ENCODE measurements at places on chromosomes 7 and 10.
A peak's percentile ranks its signal among the peaks of the same experiment; 100 is the strongest.

DNA sequence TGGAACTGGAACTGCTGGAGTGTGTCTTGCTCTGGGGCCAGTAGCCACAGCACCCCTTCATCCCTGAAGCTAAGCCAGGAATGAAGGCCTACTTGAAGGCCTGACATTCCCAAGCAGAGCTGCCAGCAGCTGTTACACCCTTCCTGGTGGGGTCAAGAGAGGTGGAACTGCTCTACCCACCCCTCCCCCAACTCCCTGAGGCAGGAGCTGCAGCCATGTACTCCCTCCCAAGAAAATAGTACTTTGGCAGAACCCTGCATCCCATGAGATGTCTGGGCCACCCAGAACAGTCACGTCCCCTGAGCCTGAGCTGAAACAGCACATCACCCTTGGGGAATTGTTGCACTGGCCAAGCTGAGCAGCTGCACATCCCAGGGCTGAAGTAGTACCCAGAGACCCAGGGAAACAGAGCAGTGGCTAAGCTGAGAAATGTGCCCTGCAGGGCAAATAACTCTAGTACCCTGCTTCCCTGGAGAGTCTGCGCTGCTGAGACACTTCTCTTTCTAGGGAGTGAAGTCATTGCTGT is 63.4 kb upstream of the PLA2G12B start:
- no peak for DNase-seq

DNA sequence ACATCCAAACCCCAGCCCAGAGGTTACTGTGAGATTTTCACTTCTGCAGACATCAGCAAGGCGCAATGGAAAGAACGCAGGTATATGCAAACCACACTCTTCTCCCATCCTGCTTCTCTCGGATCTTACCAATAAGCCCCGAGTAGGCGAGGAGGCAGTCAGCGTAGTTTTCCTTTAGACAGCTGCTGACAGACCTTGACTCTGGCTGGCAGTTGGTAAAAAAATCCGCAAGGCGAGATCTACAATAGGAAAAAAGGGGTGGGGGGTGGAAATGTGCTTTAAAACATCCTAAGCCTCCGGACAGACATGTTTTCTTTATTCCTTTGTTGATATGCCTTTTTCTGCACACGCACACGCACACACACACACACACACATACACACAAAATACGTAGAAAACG is 176.5 kb downstream of the GFRA1 start:
- no peak for DNase-seq

DNA sequence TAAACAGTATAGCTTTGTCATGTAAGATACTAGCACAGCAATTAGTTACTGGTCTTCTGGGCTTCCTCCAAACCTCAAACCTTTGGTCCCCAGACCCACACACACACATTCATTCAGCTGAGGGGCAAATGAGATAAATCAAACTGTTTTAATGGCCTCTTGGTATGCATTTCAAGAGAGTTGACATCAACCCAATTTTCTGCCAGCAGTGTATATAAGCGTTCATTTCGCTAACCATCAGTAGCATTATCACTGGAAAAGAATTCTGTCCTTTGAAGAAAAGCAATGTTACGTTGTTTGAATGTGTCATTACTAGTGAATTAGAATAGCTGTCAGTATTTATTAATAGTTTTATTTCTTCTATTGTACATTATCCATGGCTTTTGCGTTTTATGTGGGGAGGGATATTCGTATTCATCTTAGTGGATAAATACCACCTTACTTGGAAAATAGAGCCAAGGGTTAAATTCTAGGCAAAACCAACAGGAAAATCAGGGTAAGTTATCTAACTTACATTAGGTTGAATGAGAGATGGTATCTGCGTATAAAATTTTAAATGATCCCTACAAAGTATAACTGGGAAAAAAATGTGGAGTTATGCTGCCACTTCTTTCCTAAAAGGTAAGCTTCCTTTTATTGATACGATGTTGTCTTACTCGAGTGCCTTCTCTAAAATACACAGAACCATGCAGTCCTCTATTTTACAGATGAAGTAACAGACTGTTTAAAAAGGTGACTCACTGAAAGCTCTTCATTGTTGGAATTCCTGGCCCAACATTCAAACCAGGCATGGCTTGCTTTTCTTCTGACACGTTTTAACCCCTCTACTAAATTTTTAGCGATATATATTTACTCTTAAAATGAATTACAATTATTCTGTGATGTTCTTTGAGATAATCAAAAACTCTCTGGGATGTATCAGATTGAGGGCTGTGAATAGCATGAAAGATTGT is 2.0 kb upstream of the ZMYND11 start:
- peak; percentile 89 for DNase-seq

GRCh38 chr7:51273360-51273759 is 43.2 kb downstream of the COBL start:
- DNase-seq = no peak

DNA sequence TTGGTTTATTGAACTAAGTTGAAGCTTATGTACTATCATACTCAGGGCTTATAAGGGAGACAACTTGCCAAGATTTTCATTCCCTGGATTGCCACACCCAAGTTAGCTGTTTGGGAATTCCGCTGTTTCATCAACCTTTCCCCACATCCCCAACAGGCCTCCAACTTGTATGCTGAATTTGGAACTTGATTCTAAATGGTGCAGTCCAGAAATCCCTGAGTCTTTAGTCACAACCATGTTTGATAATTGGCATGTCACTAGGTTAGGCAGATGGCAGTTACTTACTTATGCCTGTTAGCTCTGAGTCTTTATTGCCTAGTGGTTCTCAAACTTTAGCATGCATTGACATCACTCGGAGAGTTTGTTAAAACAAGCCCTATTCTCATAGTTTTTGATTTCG is 135.4 kb upstream of the PRPS1L1 start:
- peak; percentile 2 for DNase-seq

DNA sequence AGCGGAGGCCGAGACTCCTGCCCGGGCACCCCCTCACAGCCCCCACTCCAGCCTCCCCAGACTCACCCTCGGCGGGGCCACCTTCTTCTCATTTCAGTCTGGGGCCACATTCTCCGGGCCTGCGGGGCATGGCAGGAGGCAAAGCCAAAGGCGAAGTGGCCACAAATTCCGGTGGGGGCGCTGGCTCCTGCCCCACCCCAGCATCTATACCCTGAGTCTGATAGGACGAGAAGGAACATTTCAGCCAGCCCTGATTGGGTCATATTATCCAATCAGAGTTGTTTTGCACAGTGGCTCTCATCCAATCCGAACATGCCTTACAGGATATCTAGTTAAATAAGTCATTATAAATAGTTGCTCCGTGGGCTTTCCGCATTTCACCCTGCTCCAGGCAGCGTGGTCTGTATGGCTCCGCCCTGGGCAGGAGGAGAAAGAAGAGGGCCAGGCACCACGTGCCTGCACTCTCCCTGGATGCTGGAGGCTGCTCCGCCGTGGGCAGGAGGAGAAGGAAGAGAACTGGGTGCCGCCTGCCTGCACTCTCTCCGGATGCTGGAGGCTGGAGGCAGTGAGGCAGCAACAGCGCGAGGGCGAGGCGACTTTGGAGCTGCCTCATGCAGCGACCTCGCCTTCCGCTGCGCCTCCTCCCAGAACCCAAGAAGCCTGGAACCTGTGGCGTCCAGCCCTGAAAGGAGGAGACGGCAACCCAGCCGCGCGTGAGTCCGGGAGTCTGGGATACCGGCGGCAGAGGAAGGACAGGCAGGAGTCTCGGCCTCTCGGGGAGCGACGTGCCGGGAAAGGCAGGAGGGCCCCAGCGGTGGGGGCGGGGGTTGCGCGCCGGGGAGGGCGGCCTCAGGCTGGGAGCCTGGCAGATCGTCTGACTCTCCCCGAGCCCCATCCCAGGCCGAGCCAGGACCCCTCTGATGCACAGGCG is 162.9 kb downstream of the ZNF33B start:
- peak; percentile 36 for DNase-seq

GRCh38 chr10:24292304-24293293 is 83.7 kb downstream of the KIAA1217 start:
- DNase-seq = no peak

GRCh38 chr10:72328045-72328828 is 26.5 kb downstream of the DNAJB12 start:
- peak; percentile 72 for DNase-seq

- DNase-seq = peak; percentile 98
These were observed 123.7 kb downstream of the TACC2 start for GRCh38 chr10:122112625-122113160.

GRCh38 chr7:86708031-86708680 is 64.4 kb downstream of the GRM3 start:
- DNase-seq = no peak

GRCh38 chr7:134505856-134506255 is 21.5 kb upstream of the AKR1B10 start:
- DNase-seq = no peak

GRCh38 chr7:141986923-141987322 is 8.8 kb upstream of the MGAM start:
- no peak for DNase-seq

DNA sequence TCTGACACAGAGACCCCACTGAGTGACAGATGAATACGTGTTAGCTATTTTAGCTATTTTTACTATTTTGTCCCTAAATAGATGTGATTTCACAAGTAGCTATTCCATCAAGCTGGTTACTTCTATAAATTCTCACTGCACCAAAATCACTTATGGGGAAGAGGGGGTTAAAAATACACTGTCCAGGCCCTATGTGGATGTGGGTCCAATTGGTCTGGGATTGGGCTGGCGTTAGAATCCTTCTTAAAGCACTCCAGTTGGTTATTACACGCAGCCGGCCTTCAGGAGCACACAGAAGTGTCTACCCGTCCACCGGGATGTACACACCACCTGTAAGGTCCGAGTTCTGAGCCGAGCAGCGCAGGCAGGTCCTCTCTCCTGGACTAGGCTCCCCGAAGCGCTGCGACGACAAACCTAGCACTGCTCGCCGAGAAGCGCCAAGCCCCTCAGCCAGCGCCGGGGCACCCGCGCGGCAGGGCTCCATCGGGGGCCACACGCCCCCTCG is 222.3 kb upstream of the MKLN1 start:
- peak; percentile 63 for DNase-seq
